ENCODE measurements at places on chromosomes 4 and X.
A peak's percentile ranks its signal among the peaks of the same experiment; 100 is the strongest.

DNA sequence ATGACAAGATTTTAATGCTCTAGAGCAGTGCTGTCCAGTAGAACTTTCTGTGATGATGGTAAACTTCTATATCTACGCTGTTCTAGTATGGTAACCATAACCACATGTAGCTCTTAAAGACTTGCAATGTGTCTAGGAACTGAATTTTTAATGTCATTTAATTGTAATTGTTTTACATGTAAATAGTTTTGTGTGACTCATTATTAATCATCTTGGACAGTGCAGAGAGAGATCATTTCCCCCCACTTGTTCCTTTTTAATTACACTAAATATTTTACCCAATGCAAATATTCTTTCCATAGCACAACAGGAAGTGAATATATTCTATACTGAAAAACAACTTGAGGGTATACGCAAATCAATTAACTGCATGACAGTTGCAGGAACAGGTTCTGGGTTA lies 5.8 kb downstream of the ATG4A start:
- no peak for DNase-seq

DNA sequence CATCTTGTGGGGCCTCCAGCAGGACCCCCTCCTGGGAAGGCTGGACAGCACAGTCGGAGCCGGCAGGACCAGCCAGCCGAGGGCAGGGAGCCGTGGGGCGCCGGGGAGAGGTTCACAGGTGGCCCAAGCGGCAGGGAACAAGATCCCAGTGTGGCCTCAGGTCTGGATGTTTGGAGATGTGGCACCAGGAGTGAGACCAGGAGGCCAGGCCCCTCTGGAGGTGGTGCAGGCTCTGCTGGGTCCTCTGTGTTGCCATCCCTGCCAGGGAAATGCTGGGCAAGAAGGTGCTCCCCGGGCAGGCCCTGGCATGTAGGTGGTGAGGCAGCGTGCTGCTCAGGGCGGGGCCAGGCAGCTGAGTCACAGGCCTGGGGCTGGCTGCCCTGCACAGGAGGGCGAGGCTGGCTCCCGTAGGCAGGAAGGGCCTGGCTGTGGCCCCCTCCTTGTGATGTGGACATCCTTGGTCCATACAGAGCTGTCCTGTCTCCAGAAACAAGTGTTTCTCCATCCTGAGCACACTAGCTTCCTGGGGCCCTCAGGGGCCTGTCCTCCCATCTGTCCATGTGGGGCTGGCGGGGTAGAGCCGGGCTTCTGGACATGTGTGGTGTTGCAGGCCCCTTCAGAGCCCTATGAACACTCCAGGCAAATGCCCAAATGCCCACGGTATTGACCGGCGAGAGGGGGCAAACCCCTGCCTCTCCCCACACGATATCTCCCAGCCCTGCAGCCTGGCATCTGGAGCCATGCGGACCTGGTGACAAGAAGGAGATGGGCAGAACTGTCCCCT lies 4.8 kb upstream of the HGFAC start:
- DNase-seq, result no peak

GRCh38 chr4:48490680-48491513 lies 845 bp downstream of the ZAR1 start:
- DNase-seq, result no peak

DNA sequence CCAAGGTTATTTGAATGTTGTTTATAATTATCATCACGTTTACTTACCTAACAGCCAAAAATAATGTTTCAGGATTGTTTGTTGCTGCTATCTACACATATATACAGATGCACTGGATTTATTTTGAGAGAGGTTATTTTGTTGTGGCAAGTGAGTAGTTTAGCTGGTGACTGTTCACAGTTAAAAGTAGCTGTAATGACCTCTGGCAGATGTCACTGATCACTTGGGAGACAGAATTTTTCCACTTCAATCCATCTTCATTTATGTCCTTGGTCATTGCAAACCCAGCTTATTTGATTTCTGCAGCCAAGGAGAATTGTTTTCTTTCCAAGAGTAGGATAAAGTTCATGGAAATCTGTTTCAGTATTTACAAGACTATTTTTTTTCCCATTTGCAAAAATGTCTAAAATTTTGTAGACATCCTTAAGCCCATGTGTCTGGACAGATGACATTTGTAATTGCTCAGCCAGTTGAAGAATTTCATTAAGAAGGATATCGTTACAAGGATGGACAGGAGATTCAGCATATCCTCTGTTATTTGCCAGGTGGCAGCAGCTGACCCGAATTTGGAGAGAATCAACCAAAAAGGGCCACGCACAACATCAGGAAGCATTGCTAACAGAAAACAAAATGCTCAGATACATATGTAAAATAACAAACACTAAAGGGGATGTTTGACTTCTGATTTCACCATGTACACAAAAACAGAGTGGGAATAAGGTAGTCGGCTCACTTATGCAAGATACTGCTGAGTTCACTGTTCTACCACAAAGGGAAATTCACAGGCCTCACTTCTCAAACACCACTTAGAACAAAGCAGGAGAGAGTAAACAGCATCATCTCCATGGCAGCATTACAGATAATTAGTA lies 64.5 kb downstream of the GPRIN3 start:
- no peak for DNase-seq

- DNase-seq, result no peak
Measured at GRCh38 chr4:53586121-53586816, 5.0 kb downstream of the LNX1 start.

- no peak for DNase-seq
Measured at GRCh38 chr4:82823062-82823461, 24.5 kb upstream of the SCD5 start.

- peak; percentile 81 for DNase-seq
Measured at GRCh38 chr4:151358266-151358665, 32.9 kb upstream of the SH3D19 start.

DNA sequence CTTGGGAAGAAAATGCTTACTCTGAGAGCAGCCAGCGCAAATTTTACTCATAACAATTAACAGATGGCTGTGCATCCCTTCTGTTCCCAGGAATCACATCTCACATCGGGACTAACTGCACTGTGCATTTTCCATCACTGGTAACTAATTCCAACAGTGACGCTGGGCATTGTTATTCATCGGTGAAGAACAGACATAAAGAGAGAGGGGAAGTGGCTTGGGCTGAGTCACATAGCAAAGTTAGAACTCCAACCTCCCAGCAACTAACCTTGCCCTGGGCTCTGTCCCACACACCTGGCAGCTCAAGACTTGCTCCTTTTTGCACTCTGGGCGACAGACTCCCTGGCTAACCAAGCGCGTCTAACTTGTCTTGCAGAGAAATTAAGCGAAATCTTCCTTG lies 6.4 kb upstream of the LONRF3 start:
- DNase-seq, result no peak

DNA sequence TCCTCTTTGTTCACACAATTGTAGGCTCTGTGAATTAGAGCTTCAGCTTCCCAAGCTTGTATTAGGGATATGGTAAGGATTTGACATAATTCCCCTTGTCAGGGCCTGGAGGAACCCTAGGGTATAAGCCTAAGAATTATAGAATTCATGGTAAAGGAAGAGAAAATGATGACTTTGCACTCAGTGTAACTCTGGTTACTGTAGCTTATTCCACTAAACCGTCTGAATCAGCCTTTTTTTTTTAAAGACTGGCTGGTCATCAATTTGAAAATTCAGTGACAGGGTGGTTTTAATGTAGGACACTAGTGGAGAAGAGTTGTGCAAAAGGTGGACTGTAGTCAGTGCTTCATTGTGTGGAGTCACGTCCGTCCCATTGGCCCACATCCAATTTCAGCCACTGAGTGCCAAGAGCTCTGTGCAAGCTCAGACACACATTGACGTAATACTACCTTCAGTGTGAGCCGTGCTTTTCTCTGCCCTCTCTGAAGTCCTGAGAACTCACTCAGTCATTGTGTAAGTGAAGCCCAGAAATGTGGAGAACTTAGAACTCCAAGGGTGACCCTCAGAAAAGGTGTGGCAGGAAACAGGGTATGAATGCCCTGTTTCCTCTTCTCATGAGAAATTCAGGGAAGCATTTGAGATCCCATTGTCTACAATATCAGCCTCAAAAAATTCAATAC lies 449.8 kb downstream of the C4orf33 start:
- DNase-seq, result no peak

- no peak for DNase-seq
Measured at GRCh38 chrX:41350150-41350975, 16.4 kb downstream of the DDX3X start.

DNA sequence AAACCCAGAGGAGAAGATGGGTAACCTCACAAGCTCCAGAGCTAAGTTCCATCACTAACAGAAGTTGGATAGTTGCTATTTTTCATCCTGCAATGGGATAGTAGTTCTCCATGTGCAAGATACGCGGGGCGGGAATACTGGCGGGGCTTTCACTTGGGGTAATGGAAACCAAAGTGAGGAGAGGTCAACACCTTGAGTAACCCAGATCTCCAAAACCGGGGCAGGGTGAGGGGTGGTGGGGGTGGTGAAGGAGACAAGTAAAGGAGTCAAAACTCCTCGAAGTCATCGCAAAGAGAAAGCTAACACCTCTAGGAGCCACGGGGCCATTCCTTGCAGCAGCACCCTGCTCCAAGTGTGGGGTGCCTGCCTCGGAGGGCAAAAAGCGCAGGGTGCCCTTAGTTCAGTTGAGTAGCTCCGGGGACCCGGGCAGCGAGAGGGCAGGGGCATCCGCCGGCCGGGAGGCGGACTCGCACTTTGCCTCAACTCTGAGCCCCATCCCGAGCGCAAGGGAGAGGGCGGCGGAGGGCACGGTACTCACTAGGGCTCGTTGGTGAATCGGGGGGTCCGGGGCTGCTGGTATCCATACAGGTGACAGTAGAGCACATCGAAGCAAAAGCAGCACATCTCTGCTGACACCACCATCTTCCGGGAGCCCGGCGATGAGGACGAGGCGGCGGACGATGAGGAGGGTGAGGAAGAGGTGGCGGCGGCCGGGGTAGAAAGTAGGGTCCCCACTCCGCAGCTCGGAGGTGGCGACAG lies 645 bp downstream of the AMMECR1 start:
- no peak for DNase-seq

DNA sequence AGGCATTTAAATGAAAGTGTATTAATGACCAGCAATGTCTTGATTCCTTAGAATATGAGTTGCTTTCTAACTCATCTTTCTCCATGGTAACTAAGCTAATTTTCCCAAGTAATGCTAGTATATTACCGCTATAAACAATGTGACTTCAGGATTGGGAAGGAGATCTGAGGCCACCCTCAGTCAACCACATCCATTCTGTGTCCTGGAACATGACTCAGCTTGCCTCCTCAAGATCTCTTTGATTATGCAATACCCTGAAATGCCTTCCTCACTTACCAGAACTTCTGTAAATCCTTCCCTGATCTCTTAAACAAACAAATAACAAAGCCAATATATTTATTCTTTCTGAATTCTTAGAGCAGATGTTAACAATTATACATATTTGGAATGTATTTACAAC lies 1495.5 kb downstream of the PCDH18 start:
- DNase-seq, result no peak

DNA sequence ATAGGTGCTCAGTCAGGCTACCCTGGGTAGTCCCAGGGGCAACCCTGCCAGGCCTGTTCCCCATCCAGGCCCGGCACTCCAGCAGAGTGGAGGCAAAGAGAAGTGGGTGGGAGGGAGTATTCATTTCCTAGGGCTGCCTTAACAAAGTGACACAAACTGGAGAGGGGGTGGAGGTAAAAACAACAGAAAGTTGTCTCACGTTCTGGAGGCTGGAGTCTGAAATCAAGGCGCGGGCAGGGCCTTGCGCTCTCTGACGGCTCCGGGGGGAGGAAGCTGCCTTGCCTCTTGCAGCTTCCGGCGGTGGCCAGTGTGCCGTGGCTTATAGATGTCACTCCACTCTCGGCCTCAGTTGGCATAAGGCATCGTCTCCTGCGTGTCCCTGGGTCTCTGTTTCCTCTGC lies 90.8 kb downstream of the DCTD start:
- no peak for DNase-seq

Data from hippocampal formation (tissue), 2 donors.